SK-N-MC (cell line): ENCODE measurements at places on chromosomes 1 and 21.

- no peak for DNase-seq
These were observed 28.8 kb downstream of the MEF2D start for GRCh38 chr1:156471496-156472490.

DNA sequence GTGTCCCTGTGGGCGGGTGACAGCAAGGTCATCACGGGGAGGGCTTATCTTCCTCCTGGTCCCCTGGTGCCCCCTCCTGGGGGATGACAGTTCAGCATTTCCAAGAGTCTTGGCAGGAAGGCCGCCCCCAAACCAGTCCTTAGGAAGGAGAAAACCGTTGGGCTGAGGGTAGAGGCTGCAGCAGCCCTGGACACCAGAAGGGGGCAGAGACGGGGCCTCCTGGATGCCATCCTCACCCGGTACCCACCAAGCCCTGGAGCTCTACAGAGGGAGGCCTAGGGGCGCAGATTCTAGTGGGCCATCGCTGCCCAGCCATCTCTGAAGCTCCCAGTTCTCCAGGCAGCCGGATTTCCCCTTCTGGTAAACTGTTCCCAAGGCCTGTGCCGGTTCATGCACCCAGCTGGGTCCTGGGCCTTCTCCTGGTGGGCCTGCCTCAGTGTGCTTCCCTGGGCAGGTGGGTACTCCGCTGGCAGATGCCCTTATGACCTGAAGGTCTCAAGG is 14.8 kb upstream of the ZNF669 start:
- DNase-seq = no peak

- DNase-seq = no peak
These were observed 9.2 kb upstream of the BEND5 start for GRCh38 chr1:48785869-48786268.

DNA sequence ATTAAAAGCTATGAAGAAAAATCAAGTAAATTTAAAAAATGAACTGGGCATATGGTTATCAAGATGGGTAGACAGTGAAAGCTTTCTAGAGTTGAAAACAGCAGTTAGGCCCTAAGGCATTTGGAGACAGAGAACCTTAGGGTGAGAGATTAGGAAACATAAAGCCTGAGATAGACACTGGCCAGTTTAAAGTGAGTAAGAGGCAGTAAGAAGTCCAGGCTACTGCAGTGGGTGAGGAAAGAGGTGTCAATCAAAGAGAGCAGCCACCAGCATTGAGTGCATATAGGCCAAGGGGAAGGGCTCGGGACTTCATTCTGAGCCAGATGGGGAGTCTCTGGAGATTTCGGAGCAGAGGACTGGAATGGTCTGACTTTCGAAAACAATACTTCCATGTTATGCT is 1360.5 kb upstream of the ADGRL4 start:
- no peak for DNase-seq

DNA sequence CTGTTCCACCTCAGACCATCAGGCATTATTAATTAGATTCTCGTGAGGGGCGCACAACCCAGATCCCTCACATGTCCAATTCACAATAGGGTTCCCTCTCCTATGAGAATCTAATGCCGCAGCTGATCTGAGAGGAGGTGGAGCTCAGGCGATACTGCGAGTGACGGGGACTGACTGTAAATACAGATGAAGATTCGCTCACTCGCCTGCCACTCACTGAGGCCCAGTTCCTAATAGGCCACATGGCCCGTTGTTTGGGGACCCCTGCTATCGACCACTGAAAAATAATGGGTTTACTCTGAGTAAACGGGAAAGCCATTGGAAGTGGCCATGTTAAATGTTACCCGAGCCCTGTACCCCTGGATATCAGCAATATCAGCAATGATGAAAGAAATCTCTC is 65.9 kb downstream of the GRIK1 start:
- DNase-seq = no peak

DNA sequence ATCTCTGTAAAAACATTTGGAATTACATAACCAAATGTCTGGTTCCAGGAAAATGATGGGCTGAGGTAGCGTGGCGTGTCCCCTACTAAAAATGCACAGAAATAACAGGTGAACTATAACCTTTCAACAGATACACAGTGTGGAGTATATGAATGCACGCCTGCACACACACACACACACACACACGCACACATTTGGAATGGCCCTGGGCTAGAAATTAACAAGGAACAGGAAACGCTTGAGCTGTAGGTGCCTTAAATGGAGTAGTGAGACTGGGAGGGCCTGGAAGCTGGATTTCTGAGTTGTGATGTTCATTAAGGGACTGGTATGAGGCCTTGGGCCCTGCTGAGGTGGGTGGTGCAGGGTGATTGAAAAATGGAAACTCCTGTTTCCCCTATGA is 246.5 kb upstream of the C1orf174 start:
- DNase-seq = no peak
